ENCODE measurements at places on chromosomes 1 and 21.

GRCh38 chr1:86356247-86356646, 39.9 kb downstream of the ODF2L start:
- DNase-seq, result no peak

DNA sequence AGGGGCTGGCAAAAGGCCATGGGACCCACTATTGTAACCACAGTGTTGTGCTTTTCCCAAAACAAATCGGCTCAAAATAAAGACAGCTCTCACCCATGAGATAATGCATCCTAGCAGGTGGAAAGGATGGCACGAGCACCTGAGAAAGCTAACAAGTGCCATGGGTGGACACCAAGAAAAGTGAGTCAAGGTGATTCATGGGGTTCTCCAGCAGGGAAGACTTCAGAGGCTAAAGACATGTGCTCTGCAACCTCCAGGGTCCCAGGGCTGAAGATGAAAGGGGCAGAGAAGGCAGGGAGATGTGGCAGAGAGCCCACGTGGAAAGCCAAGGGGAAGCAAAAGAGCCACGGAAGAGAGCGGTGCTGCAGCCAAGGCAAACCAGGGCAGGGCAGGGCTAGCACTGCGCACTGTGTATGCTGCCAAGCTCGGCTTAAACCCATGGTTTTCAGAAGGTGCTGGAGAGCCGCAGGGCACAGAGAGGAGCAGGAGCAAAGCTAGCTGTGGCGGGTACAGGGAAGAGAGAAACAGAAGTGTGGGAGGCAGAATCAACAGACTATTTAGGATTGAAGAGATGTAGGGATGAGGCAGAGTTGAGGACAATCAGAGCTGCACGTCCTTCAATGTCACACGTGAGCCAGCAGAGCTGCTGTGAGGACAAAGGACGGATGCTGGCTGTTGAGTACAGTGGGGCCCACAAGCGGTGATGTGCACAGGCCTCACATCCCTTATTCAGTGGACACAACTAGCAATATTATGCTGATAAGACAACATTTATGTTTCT, 41.8 kb upstream of the C1orf198 start:
- DNase-seq, result no peak

- no peak for DNase-seq
Measured at GRCh38 chr1:150553392-150554085, 4.3 kb downstream of the ADAMTSL4 start.

GRCh38 chr21:33869873-33870272, 45.7 kb downstream of the ATP5PO start:
- DNase-seq, result no peak

GRCh38 chr1:160756849-160757201, 17.8 kb downstream of the SLAMF7 start:
- DNase-seq, result no peak

DNA sequence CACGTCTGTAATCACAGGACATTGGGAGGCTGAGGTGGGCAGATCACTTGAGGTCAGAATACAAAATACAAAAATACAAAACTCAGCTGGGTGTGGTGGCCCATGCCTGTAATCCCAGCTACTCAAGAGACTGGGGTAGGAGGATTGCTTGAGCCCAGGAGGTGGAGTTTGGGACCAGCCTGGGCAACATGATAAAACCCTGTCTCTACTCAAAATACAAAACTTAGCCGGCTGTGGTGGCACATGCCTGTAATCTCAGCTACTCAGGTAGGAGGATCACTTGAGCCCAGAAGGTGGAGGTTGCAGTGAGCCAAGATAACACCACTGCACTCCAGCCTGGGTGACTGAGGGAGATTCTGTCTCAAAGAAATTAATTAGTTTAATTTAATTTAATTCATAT, 6.5 kb upstream of the ITLN1 start:
- DNase-seq, result no peak

DNA sequence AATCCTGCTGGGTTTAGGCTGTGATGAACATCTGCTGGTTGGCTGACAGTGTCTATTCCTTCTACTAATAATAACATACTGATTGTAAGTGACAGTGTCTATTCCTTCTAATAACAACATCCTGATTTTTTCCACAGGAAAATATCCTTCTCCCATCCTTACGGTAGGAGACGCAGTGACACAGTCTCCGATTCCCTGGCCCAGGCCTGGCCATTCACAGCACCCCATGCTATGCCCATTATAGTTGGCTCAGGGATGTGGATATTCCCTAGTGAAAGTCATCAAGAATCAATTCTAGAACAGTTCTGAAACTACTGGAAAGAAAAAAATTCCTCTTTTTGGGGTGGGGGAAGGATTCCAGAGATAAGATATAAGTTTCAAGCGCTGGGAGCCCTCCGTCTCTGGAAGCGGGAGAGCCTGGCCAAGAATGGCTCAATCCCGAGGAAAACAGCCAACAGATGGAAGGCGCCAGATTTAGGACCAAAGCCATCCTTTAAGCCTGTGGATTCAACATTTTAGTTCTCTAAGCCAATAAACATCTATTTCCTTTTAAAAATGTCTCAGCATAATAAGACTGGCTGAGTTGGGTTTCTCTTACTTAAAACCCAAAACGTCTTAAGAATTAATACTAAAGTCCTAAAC, 88.6 kb downstream of the GPATCH2 start:
- no peak for DNase-seq

DNA sequence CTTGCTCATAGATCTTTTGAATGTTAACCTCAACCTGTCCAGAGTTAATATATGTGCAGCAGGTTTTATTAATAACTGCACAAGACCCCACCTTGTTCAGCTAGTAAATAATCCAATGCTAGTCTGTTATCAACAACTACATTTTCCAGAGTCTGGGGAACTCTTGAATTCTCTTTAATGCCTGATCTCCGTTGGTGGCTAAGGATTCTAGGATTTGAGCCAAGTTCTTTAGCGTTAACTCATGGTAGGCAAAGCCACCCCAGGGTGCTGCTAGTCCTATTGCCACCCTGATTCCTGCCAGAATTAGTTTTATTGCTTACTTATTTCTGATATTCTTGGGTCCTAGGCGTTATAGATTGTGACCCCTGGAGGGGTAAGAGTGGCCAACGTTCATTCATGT, 12.8 kb downstream of the BACE2 start:
- DNase-seq, result no peak

DNA sequence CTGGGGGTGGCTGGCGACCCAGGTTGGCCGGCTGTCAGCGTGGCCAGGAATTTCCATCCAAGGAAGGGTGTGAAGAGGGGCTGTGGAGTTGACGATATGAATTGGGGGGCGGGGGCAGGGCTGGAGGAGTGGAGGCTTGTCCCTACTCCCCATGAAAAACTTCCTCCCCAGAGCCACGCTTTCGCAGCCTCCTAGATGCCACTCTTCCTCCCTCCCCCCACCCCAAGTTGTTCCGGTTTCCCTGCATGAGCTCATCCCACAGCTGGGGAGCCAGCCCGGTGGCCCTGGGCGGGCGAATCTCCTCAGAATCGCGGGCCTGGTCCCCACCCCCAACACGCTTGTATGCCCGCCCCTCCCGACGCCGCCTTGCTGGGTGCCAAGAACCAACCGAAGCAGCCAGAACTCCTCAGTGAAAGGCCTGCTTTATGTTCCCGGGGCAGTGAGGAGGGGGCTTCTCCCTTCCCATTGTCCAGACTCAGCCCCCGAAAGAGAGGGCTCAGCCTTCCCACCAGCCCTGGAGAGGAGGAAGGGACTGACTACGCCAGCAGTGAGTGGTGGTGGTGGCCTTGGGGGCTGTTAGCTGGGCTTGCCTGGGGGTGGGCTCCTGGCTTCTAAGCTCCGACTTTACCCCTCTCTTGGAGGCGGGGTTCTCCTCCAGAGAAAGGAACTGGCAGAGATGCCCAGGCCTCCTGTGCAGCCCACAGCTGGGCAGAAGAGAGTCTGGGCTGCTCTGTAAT, 1.8 kb upstream of the CSMD2 start:
- no peak for DNase-seq

GRCh38 chr1:64033667-64034220, 169.7 kb upstream of the UBE2U start:
- DNase-seq, result no peak

- DNase-seq, result no peak
Measured at GRCh38 chr1:207128336-207128921, 24.4 kb downstream of the C4BPA start.

DNA sequence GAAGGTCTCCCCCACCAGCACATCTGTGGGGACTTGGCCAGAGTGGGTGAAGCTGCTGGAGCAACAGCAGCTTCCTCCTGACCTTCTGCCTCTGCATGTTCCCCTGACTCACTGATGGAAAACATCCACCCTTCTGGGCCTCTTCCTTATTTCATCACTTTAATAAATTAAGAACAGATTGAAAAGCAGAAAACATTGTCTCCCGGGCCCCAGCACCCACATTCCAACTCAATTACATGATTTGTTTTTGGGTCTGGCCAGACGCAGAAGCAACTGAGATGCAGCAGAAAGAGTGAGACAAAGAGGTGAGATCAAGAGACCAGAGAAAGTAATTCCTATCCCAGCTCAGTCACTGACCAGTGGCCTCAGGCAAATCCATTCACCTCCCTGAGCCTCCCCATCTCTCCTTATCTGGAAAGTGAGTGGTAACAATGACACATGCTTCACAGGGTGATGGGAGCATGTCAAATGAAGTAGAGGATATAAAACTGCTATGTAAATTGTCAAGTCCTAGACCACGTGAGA, 157.1 kb downstream of the ELAVL4 start:
- no peak for DNase-seq

DNA sequence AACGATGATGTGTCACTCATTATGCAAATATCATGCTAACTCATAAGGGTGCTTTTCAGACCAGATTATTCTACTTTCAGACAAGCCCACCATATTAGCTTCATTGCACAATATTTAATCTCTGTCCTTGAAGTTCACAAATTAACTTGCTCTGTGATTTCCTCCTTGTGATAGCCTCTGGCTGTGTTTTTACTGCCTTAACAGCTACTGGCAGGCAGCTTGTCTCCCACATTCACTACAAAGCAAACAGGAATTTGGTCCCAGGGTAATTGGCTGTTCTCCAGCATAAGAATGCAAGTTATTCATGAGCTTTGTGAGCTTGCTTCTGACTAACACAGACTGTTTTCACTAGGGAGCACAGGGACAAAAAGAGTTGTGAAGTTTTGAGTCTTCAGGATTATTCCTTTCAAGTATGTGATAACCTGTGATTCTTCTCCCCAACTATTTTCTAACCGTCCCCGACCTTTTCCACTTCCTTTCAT, 87.9 kb upstream of the HMCN1 start:
- DNase-seq, result no peak

- DNase-seq, result no peak
Measured at GRCh38 chr1:222104694-222105392, 363.0 kb upstream of the DUSP10 start.

DNA sequence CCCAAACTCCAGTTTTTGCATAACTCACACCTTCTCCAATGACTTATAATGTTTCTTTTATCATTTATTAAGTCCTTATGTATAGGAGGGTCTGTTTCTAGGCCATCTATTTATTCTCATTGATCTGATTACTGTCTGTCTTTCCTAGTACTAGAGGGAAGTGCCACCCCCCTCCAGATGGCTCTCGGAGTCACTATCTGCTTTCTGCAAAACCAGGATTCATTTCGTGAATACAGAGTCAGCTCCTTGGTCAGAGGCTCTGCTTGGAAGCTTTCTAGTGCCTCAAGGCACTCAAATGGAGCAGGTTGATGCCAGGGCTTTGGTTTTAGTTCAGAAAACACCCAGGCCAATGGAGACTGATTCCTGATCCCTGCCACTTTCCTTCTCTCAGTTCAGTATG, 102.3 kb upstream of the CD34 start:
- no peak for DNase-seq

GRCh38 chr1:9792156-9793042, 31.4 kb downstream of the CLSTN1 start:
- DNase-seq, result no peak

GRCh38 chr21:44421901-44422840, 33.1 kb upstream of the LRRC3 start:
- no peak for DNase-seq

GRCh38 chr1:219527994-219528393, 84.9 kb downstream of the ZC3H11B start:
- no peak for DNase-seq

DNA sequence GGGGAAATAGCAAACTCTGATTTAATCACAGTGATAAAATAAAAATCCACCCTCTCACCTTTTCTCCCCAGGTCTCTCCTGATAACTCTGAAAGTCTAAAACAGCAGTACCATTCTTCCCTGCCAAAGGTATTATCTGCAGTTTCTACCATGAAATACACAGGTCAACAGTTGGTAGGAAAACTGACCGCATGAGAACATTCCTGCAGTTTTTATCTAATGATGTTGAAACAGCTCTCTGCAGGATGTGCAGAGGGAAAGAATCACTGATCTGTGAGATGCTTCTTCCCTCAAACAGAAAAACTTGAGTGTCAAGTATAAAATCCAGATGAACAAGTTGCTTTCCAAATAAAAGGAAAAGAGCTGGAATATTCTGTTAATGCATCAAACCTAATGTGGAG, 39.1 kb downstream of the KCNJ6 start:
- DNase-seq, result no peak

DNA sequence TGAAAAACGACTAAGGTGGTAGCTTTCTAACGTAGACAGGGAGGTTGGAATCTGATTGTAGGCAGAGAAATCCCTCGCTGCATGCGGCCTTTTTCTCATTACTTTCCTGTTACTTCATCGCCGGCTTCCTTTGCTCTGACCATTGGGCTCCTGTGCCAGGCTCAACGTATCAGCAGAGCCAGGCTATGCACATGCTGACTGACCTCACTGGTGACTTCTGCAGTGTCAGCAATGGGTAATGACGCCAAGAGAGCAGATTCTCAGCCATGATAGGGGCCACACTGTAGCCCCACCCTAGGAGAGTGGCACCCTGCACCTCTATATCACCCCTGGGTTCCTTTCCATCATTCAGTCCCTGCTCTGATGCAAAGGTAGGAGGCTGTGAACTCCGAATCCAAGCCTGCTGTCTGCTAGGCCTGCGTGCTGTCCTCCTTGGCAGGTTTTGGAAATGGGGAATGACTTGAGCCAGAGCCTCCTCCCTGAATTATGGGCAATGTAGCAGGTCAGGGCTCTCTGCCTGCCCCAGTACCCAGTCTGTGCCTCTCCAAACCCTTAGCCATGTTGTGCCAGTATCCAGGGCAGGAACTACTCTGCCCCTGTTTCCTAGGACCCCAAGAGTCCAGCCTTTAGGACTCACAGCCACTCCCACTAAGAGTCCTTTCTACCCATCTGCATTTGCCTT, 11.4 kb downstream of the PPFIA4 start:
- no peak for DNase-seq

- no peak for DNase-seq
Measured at GRCh38 chr1:177928194-177928593, 41.7 kb downstream of the SEC16B start.

GRCh38 chr1:113905435-113905861, 322 bp downstream of the DCLRE1B start:
- no peak for DNase-seq

- DNase-seq, result no peak
Measured at GRCh38 chr21:9774347-9774746, 747.0 kb upstream of the TPTE start.

DNA sequence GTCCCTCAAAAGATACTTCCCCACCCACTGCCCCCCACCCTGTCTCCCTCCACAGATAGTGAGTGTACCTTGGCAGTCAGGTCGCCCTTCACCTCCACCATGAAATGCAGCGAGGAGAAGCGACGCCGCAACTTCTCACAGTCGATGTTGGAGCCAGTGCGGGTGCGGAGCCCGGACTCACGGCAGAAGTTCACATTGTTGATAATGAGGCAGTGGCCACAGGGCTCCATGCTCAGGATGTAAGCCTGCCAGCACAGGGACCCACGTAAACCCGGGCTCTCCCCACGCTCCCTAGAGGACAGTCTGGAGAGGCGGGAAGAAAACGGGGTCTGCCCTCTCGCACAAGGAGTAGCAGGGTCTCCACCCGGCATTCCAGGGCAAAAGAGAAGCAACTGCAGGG, 17.2 kb downstream of the CASP9 start:
- no peak for DNase-seq

- no peak for DNase-seq
Measured at GRCh38 chr1:205500240-205501233, 3.9 kb upstream of the CDK18 start.

Measured in stimulated activated naive CD4-positive, alpha-beta T cell treated with Interleukin-2 at 50 U/mL for 16 hours (primary cell).